ENCODE measurements at places on chromosomes 16 and 17.
A peak's percentile ranks its signal among the peaks of the same experiment; 100 is the strongest.

DNA sequence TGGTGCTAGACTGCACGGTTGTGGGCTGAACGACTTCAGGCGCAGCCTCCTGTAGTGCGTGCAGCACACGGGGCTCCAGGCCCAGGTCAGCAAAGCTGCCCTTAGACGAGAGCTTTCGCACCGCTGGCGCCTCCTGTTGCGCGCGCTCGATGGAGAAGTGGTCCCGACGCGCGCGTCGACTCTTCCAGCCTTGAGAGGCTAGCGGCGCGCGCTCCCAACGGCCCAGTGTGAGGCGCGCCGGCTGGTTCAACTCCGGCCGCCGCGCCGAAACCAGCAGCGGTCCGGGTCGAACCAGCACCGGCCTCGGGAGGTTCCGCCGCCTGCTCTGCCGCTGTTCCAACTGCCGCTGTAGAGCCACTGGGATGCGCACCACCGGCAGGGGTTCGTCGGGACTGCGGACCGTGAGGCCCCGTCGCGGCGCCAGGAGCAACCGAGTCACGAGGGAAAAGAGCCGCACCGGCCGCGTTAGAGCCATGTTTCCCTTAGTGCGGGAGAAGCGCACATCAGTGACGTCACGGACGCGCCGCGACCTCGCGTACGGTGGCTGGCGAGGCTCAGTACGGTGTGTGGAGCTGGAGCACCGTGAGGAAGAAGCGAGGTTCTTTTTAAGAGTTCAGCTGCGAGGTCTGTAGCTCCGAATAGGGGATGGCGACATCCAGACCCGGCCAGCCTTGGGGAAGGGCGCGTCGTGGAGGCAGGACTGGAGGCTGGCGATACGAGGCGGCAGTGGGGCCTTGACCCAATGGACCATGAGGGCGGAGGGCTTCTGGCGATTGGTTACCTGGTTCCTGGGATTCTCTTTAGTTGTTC, at the start of the genes DDX28 and DUS2:
Gene DDX28 (minus strand): TSS at position 505 of the 810 bp plus-strand sequence. CDS start 30 bp downstream, at position 475.
Gene DUS2 (plus strand): TSS at position 557 of the 810 bp plus-strand sequence. CDS start 14,740 bp downstream, outside the sequence.
- peak; percentile 86 for DNase-seq

DNA sequence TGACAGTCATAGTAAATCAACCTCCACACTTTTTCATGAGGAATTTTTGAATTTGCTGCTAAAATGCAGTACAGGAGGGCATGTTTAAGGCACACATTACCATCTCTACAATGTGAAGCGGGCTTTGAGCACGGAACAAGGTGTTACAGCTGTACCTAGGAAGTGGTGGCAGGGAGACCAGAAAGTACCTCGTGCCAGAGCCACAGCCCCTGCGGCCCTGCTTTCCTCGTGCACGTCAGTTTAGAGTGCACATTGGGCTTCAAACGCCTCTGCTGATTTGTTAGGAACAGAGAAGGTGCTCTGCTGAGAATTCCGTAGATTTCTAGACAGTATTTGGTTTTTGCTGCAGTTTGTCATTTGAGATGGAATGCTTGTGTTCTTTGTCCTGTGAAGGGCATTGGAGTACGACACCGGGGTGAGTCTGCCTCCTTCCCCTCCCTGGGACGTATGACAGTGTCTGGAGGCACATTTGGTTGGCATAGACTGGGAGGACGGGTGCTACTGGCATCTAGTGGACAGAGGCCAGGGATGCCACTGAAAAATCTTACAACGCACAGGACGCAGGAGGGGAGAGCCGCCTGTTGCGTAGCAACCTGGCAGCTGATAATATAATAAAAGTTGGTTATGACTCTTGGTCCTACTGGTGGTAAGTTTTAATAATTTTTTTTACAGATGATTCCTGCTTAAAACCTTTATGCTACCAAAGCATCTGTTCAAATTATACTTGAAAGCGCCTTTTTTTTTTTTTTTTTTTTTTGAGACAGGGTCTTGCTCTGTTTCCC, 9.1 kb downstream of the FOXK2 start:
- peak; percentile 78 for DNase-seq

DNA sequence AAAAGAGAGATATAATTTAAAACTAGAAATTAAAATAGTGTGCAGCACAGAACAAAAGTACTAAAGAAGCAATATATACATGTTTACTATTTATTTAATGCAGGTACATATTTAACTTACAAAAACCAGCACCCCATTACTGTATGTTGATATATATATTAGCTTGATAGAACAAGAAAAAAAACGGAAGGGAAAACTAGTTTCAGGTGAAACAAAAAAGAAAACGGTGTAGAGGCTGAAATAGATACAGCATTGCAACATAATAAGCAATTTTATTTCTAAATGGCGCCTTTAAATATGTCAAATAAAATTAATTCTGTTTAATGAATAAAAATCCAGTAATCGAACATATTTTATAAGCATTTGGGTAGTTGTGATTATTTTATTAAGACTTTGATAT, 3.9 kb downstream of the HNF1B start:
- DNase-seq: no peak

GRCh38 chr16:61214780-61215179, 821.5 kb downstream of the CDH8 start:
- DNase-seq: no peak

- no peak for DNase-seq
Observed at GRCh38 chr17:5508810-5509209, 22.4 kb downstream of the MIS12 start.

- no peak for DNase-seq
Observed at GRCh38 chr16:58490065-58490464, 9.9 kb upstream of the NDRG4 start.

DNA sequence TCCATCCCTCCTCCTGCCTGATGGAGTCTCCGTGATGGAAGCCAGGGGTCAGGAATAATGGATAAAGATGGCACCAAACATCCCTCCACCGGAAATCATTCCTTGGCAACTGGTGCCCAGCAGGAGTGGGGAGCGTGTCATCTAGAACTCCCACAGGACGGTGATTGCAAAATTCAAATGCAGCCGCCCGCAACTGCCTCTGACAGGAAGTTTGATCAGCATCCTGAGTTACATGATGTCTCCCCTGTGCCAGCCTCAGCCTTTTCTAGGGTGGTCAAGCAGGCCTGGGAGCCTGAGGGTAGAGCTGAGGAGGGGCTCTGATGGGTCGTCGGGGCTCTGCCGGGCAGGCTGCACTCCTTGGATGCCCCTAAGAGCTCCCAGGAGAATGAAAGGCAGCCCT, 52.8 kb downstream of the GSG1L start:
- no peak for DNase-seq

DNA sequence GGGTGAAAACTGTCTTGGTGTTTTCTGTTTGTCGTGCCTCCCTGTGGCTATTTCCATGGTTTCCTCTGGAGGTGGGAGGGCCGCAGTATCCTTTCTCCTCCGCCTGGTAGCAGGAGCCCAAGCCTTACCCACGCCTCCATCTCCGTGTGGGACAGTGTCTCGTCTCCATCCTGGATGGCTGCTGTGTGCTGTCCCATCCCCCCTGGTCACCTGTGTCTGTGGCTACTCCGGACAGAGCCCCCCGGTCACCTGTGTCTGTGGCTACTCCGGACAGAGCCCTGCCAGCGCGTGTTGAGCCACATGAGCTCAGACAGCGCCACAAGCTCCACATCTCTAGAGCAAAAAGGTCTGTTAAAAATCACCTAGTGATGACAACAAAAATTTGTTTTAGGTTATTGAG, 198.2 kb upstream of the CHMP6 start:
- no peak for DNase-seq

DNA sequence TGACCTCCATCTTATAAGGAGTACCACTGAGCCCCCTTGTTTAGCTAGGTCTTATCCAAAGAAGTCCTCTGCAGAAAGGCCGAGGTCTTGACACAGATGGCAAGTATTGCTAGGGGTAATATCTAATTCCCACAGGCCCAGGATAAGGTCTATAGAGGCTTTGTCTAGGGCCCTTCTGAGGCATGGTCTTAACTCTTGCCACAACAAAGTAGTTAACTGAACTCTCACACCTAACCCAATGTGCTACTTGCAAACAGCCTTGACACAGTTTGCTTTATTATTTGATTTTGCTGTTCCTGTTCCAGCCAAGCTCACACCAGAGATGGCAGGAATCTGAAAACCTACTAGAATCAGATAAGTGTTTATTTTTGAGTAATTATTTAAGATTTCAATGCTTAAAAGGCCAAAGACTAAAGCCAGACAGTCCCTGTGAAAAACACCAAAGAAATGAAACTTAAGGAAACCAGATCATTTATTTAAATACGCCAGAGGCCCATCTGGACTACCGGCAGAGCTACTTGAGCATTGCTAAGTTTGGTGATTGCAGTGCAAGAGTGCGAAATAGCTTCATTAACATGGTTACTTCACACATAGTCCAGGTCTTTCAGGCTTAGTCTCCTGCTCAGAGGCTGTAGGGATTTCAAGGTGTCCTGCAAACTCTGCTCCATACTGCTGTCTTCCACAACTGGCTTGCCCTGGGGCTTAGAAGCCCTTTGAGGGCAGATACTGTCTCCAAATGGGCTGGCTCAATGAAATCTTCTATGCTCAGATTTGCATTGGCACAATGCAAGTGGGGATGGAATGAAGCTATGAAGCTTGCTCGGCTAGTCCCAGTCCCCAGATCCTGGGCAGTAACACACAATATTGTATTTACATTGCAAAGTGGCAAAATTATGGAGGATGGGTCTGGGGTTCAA, 28.5 kb upstream of the SUPT4H1 start:
- no peak for DNase-seq

GRCh38 chr17:28895794-28896447, 1.6 kb downstream of the FLOT2 start:
- DNase-seq: no peak

- DNase-seq: peak; percentile 72
Observed at GRCh38 chr16:84970447-84971127, 40.7 kb downstream of the ZDHHC7 start.

- no peak for DNase-seq
Observed at GRCh38 chr17:17128476-17129075, 77.6 kb downstream of the PLD6 start.

GRCh38 chr16:17204644-17205043, 266.1 kb downstream of the XYLT1 start:
- no peak for DNase-seq

- no peak for DNase-seq
Observed at GRCh38 chr16:69171325-69172084, 15.5 kb upstream of the SNTB2 start.

DNA sequence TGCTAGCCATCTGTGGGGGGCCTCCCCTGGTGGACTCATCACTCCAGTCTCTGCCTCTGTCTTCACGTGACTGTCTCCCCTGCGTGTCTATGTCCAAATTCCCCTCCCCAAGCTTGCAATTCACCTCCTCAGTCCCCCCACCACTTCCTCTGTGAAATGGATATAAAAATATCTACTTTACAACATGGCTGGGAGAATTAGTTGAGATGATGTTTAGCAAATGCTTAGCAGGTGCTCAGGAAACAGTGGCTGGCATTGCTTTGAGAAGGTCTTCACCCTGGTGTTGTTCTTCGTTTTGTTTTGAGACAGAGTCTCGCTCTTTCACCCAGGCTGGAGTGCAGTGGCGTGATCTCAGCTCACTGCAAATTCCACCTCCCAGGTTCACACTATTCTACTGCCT, 8.3 kb upstream of the ZCCHC14 start:
- DNase-seq: no peak

GRCh38 chr16:9092978-9093344, 1.5 kb downstream of the HAPSTR1 start:
- no peak for DNase-seq

GRCh38 chr16:66798161-66798560, 3.2 kb downstream of the TERB1 start:
- DNase-seq: no peak

GRCh38 chr16:1089822-1090619, 6.0 kb downstream of the C1QTNF8 start:
- DNase-seq: peak; percentile 48

DNA sequence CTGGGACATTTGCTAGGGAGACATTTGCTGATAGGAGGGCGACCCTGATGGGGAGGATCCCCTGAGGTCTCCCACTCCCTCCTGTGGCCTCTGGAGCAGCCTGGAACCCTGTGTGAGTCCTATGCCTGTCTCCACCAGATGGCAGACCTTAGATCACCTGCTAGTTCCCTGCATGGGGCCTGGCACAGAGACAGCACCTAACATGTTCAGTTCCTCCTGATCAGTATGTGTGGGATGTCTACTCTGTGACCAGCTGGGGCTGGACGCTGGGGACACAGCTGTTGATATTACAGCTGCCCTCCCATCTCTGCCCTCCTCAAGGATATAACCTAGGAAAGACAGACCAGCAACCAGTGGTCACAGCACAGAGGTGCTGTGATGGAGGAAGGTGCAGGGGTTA, 1.1 kb upstream of the ADCY7 start:
- DNase-seq: no peak

All from RWPE1 (cell line).